ENCODE measurements at places on chromosomes 5 and 9.

DNA sequence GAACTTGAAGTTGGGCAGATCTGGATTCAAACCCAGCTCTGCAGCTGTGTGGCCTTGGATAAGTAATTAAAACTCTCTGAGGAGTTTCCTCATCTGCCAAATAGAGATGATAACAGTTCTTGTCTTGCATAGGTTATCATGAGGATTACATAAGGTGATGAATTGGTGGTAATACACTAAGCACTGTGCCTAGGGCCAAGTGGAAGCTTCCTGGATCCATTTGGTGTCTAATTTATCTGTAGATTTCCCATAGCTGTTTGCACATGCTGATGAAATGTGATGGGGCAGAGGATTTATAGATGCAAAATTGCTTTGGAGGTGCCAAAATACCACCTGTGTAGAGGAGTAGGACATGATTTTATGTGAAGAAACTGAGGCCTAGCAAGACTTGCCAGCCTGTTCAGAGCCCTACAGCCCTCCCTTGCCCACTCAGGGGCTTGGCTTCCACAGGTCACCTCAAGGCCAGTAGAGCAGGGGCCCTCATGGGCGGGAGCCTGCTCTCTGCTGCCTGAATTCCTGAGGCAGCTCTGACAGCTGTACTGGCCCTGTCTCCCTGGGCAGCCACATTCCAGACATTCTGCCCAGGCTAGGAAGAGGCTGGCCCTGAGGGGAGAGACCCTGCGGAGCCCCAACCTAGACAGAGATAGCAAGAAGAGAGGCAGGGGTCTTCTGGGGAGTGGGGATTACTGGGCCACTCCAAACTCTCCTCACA, 5.9 kb upstream of the FAT2 start:
- DNase-seq, result no peak

DNA sequence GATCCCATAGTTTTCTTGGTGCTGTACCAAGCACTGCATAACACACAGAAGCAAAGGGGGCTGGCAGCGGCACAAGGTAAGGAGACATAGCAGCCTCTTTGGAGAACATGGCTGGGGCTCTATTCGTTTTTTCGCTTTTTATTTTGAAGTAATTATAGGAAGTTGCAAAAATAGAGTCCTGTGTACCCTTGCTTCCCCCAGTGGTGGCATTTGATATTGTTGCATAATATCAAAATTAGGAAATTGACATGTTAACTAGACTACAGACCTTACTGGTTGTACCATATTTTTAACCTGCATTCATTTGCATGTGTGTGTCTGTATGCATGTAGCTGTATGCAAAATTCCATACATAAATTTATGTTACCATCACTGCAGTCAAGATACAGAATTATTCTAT, 6.6 kb upstream of the UBQLN1 start:
- DNase-seq, result peak; percentile 25

GRCh38 chr5:166428264-166428803, 1863.1 kb upstream of the WWC1 start:
- no peak for DNase-seq

- DNase-seq, result no peak
Observed at GRCh38 chr5:127754706-127755105, 51.5 kb downstream of the CCDC192 start.

DNA sequence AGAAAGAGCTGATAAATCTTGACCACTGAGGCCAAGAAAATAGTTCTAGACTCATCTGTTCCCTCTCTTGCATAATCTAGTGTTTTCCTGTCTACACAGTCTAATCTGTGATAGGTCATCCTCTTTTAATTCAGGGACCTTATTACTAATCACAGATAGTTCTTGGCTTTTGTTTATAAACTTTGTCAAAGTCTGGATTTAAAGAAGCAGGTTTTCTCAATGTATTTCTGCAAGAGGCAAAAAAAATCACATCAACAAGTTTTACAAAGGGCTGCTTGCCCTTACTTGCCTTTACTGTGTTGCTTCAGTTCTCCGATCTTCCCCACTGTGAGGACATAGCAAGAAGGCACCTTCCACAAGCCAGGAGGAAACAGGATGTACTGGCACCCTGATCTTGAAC, 43.9 kb upstream of the MTAP start:
- DNase-seq, result no peak

- no peak for DNase-seq
Observed at GRCh38 chr5:108786806-108787483, 39.2 kb downstream of the FER start.

- peak; percentile 40 for DNase-seq
Observed at GRCh38 chr9:128899566-128900322, 17.8 kb downstream of the LRRC8A start.

Measured in CD4-positive, alpha-beta T cell treated with Interleukin-1 beta for 1 hour (primary cell).